ENCODE measurements at places on chromosomes 6 and 20.
A peak's percentile ranks its signal among the peaks of the same experiment; 100 is the strongest.

DNA sequence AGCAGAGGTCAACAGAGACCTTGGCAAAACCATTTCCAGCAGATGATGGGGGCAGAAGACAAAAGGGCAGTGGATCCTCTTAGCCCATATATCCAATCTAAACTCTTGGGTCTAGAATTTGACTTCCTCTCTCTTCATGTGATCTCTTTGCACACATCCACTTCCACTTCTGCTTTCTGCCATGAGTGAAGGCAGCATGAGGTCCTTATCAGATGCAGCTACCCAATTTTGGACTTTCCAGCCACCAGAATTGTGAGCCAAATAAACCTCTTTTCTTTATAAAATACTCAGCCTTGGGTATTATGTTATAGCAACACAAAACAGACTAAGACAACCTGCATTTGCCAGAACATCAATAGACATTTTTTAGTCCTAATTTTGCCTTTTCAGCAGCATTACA is 191.6 kb downstream of the ADAT2 start:
- DNase-seq = no peak

- DNase-seq = peak; percentile 58
Observed at GRCh38 chr6:134437376-134437775, 119.5 kb upstream of the SGK1 start.

- DNase-seq = peak; percentile 57
Observed at GRCh38 chr6:68229566-68229965, 405.5 kb upstream of the ADGRB3 start.

- no peak for DNase-seq
Observed at GRCh38 chr20:11882651-11883050, 35.0 kb upstream of the BTBD3 start.
